ENCODE measurements at places on chromosomes 1 and 21. TPM values are rescaled to one million over a fixed set of nuclear protein-coding genes. Genes with fewer than 3 reads are reported as not detected.

LPAR3 gene
- 3.2 TPM for total RNA-seq

OPRD1 gene
- total RNA-seq = not detected

CD48 gene
- 386 TPM for total RNA-seq

FAM110D gene
- not detected for total RNA-seq

FALEC gene
- 0.60 TPM for total RNA-seq

CACNA1E gene
- total RNA-seq = not detected

VWA1 gene
- total RNA-seq = 0.36 TPM

GPR3 gene
- 0.42 TPM for total RNA-seq

DNA sequence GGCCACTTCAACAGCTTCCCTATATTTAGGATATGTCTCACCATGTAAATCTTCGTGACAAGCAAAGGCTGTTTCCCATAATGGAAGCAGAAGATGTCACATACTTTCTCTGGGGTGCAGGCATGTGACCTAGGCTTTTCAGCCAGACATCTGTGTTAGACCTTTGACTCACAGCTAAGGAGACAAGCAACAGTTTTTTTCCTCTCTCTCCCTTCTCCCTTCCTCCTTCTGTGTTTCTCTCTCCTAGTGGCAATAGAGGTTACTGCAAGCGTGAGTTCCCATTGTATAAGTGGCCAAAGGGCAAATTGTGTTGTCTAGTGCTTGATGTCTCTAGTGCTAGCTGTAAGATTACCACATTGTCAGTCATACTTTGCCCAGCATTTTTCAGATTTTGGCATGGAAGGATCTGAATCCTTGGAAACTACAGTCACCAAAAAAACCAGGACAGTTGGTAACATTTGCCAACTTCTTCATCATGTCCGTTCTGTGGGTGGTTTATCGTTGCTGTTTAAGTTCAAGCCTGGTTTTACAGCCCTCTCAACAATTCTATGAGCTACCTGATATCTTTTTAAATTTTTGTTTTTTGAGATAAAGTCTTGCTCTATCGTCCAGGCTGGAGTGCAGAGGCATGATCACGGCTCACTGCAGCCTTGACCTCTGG lies 44.4 kb upstream of the RABGAP1L start:
- no peak for DNase-seq

GRCh38 chr1:180435566-180435965 lies 66.8 kb downstream of the ACBD6 start:
- no peak for DNase-seq

GRCh38 chr21:41719691-41720090 lies 47.2 kb downstream of the RIPK4 start:
- DNase-seq = no peak

- no peak for DNase-seq
Observed at GRCh38 chr1:26574018-26574417, 44.5 kb downstream of the RPS6KA1 start.

- DNase-seq = no peak
Observed at GRCh38 chr21:27519361-27519760, 552.5 kb upstream of the ADAMTS5 start.

- DNase-seq = peak; percentile 73
Observed at GRCh38 chr1:61641578-61642336, 83.2 kb downstream of the TM2D1 start.

DNA sequence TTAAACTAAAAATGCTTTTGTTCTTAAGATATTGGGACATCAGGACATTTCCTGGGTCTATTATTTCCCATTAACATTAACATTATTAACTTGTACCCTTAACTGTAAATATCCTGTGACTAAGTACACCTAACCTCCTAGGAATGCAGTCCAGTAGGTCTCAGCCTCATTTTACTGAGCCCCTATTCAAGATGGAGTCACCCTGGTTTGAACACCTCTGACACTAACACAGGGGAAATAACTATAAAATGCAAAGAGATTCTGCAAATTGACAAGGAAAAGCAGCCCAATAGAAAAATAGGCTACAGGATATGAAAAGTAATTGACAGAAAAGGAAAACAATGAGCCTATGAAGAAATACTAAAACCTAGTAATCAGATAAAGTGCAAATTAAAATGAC lies 11.6 kb upstream of the NCMAP start:
- DNase-seq = no peak

GRCh38 chr1:69513601-69514000 lies 54.1 kb upstream of the LRRC7 start:
- no peak for DNase-seq

DNA sequence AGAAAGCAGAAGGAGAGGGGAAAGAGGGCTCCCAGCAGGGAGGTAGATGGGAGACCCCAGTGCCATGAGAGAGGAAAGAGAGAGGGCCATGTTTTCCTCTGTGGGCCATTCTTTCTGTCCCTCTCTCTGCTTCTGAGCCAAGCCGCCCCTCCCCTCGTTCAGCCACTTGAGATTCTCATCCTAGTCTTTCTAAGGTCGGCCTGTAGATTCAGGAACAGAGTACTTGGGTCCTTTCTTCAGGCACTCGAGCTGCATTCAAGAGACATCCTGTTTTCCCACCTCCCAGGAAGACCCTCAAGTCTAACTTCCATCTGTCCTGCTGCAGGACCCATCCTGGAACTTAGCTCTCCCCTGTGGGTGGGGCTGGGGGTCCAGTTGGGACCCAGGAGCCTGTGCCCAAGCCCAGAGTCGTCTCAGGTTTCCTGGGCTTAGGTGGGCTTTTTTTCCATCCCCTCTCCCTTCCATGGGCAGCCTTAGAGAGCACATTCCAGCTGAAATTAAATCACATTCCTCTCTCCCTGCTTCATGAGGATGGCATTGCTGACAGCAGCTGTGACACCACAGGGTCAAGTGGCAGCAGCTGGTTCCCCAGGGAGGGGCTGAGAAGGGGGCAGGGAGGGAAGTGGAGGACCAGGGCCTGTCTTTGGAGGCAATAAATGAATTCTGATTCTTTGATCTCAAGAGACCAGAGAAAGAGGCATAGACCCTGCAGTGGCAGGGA lies 13.0 kb downstream of the NES start:
- DNase-seq = no peak

- DNase-seq = no peak
Observed at GRCh38 chr21:41931041-41931451, 22.8 kb downstream of the C2CD2 start.

DNA sequence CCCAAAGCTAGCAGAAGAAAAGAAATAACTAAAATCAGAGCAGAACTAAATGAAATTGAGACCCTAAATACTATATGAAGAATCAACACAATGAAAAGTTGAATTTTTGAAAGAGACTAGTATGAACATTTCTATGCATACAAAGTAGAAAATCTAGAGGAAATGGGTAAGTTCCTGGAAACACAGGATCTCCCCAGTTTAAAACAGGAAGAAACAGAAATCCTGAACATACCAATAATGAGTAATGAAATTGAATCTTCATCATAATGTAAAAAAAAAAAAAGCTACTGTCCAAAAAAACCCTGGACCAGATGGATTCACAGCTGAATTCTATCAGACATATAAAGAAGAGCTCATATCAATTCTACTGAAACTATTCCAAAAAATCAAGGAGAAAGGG lies 233.5 kb downstream of the PLPP3 start:
- no peak for DNase-seq

DNA sequence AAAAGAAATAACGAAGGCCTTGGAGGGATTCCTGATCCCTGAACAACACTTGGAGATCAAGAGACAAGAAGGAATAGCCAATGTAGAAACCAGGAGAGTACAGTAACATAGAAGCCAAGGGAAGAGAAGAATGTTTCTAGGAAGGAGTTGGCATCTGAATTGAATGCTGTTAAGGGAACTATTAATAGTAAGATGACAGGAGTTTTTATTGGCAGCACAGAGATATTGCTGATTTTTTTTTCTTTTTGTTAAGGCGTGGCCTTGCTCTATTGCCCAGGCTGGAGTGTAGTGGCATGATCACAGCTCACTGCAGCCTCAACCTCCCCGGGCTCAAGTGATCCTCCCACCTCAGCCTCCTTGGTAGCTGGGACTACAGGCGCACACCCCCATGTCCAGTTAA lies 9.6 kb upstream of the SFT2D2 start:
- no peak for DNase-seq

DNA sequence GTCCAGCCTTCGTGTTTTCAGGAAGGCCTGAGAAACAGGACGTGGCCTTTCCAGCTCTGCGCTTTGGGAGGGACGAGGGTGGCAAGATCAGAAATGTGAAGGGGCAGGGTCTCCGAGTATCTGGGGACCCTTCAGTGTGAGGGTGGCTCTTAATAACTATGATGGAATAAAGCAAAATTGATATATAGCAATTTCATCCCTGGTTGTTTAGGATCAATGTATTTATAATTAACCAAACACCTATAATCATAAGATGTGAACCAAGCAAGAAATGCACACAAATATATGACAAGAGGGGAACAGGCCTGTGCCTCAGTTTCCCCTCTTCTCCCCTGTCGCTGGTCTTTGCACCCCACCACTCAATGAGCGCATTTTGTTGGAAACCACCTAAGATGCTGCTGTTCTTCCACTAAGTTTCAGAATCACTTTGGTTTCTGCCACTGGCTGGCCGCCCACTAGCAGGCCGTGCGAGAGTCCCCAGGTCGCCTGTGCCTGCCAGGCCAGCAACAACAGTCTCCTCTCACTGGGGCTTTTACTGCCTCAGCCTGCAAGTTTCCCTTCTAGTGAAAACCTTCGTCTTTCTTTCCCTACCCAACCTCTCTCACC lies 36.6 kb downstream of the UBASH3A start:
- DNase-seq = no peak

- no peak for DNase-seq
Observed at GRCh38 chr1:212458817-212459216, 26.1 kb downstream of the NENF start.

DNA sequence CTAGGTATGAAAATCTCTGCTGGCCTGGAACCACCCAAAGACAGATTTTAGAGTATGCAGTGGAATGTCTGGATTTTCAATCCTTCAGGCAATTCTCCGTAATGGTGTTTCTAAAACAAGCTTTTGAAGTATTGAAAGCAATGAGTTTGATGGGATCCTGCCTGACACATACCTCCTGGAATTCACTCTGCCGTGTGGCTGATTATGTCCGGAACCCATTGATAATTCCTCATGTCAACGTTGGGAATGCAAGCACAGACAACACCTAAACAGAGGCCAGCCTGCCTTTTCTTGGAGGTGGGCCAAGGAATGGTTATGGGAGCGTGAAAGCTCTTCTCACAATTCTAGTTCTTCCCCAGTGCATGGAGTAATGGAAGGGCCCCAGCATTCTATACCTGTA lies 168.9 kb upstream of the HMCN1 start:
- no peak for DNase-seq

Data from activated naive CD8-positive, alpha-beta T cell treated with anti-CD3 and anti-CD28 coated beads, Interleukin-2, amount 10 ng/mL, durations not matched to agents 7 days and 5 days (primary cell).